Activated CD4-positive, alpha-beta memory T cell treated with anti-CD3 and anti-CD28 coated beads for 36 hours (primary cell): ENCODE measurements at places on chromosomes 2 and 18.

DNA sequence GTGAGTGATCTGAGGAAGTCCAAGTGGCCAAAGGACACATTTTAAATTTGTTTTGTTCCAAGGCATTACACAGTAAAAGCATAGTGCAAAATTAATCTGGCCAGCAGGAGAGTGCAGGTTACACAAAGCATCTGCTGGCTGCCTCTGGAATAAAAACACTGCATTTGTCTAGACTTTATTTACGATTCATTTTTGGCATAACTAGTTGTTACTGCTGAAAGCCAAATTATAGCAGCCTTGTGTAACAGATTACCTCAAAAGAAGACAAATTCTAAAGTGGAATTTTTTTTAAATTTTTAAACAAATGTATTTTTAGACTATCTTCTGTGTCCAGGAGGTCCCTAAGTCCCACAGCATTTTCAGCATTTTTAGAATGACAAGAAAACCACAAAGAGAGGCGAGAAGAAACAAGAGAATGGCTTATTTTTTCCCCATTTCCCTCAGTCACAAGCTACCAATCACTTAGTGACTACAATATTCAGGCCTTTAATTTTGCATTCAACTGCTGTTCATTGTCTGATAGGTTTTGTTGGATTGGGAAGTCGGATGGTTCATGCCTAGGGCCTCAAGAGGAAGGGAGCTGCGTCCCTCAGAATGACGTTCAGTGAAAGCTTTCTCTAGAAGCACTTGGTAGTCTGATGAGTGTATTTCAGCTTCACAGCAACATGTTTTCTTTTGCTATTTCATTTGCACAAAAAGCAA is 46.0 kb downstream of the TMEFF2 start:
- no peak for DNase-seq
- no peak overlapping the region for H3K4me3 ChIP-seq
- no peaks in the 10 kb centered on the region for H3K36me3 ChIP-seq

DNA sequence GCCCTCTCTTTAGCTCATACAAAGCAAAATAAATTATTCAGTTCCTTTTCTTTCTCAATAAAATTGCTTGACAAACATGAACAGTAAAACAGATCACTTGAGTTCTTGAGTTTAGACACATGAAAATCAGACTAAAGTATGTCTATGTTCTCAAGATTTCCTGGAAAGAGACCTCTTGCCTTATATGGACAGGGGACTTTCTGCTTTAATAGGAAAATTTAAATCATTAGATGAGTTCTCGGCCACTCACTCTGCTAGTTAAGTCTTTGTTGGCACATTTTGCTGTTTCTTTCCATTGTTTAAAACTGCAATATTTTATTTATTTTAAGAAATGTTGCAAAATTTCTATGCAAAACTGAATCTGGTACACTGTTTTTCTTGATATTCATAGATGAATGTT is 207.8 kb downstream of the RND3 start:
- H3K27ac ChIP-seq, result no peak overlapping the region
- H3K36me3 ChIP-seq, result no peaks in the 10 kb centered on the region
- H3K27me3 ChIP-seq, result no peaks in the 10 kb centered on the region
- H3K4me1 ChIP-seq, result no peaks in the 10 kb centered on the region
- DNase-seq, result no peak

- no peaks in the 10 kb centered on the region for H3K4me1 ChIP-seq
- H3K27ac ChIP-seq, result no peak overlapping the region
- H3K4me3 ChIP-seq, result no peak overlapping the region
- peak; percentile 60 for DNase-seq
These were observed 122.8 kb downstream of the LYPD1 start for GRCh38 chr2:132547090-132547687.

DNA sequence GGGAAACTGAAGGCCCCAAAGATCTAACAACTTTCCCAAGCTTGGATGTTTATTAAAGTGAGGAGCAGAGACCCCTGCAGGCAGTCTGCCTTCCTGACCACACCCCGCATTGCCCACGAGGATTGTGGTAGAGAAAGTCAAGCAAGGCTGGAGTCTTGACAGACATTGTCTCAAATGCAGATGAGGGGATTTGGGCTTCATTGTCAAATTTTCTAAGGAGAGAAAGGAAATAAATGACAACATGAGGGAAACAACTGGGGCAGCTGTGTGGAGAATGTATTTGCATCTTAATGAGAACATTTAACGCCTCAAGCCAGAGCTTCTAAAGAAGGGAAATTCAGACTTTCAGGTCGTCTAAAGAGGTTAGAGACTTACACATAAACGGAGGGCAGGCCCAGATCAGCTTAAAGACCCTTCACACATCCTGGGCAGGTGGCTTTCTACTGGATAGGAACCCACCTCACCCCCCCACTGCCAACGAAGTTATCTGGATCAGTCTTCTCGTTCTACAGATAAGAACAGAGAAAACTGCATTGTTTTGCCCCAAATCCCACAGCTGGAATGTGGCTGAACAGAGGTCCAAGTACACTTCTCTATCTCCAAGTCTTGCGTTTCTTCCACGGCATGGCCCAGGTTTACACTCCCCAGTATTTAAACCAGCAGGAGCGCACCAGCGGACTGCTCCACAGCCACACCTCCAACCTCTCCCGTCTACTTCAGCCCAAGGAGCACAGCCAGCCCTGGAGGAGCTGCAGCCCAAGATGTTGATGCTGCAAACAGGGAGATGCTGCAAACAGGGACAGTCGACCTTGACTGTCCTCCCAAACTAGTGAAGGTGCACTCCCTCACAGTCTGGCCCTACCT is 16.2 kb upstream of the SCG2 start:
- H3K27me3 ChIP-seq, result peaks cover 13% of the 10 kb centered on the region
- no peak overlapping the region for H3K27ac ChIP-seq
- H3K36me3 ChIP-seq, result no peaks in the 10 kb centered on the region

DNA sequence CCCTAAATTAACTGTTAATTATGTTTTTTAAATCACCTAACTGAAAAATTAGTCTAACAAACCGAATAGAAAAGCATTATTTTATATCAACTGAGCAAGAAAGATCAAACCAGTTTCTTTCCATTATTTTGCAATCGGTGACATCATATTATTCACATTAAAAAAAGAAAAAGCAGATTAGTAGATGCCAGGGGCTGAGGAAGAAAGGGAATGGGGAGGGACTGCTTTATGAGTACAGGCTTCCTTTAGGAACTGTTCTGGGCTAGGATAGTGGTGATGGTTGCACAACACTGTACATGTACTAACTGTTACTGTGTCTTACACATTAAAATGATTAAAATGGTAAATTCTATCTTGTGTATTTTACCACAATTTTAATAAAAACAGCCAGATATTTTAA is 59.3 kb downstream of the COBLL1 start:
- no peak for DNase-seq
- H3K27me3 ChIP-seq, result no peaks in the 10 kb centered on the region
- no peaks in the 10 kb centered on the region for H3K4me1 ChIP-seq
- H3K27ac ChIP-seq, result no peak overlapping the region

- H3K36me3 ChIP-seq, result no peaks in the 10 kb centered on the region
- DNase-seq, result no peak
- H3K27me3 ChIP-seq, result peaks cover 1% of the 10 kb centered on the region
- peaks cover 17% of the 10 kb centered on the region for H3K4me1 ChIP-seq
- H3K27ac ChIP-seq, result no peak overlapping the region
These were observed 16.2 kb upstream of the MAPRE2 start for GRCh38 chr18:35024965-35025364.

DNA sequence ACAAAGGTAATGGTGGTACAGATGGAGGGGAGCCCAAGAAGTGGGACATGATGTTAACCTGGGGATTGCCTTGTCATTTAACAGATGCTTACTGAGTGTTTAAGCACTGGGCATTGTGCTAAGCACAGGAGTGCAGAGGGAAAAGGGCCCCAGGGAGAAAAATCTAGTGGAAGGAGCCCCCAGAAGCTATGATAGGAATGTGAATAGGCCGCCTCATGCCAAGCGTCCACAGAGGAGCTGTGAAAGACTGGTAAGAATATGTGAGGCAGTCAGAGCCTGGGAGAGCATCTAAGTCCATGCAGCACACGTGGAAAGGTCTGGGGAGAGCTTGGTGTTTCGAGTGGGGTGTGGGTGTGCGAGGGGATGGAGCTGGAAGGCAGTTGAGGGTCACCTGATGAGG is 5.5 kb downstream of the ZNF532 start:
- DNase-seq, result no peak
- no peaks in the 10 kb centered on the region for H3K36me3 ChIP-seq
- H3K4me1 ChIP-seq, result no peaks in the 10 kb centered on the region

DNA sequence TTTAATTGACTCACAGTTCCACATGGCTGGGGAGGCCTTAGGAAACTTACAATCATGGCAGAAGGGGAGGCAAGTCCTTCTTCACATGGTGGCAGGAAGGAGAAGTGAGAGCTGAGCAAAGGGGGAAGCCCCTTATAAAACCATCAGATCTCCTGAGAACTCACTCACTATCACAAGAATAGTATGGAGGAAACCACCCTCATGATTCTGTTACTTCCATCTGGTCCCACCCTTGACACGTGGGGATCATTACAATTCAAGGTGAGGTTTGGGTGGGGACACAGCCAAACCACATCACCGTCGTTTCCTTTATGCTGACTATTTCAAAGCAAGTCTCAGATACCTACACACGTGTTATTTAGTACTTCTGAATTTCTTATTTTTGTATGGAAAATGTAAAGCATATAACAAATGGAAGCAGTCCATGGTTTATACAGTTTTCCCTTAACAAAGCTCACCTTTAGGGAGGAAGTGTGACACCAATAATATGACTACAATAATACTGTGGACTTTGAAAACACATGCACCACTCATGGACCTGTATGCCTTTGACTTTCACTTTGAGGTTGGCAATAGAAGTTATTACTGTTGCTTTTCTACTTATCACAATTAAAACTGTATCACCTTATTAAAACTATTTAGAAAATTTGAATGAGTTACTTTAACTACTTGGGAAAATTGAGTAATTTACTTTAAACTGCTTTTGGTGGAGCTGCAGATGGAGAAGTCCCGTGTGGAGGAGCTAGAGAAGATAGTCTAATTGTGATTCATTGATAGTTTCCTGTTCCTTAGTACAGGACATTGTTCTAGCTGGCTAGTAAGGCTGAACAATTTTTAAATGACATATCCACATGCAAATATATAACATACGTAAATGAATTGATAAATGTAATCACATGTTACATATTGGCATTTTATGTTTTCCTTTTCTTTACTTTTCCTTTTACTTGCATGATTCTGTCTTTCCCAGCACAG is 37.3 kb downstream of the MTCL1 start:
- H3K27ac ChIP-seq, result no peak overlapping the region
- DNase-seq, result no peak
- H3K36me3 ChIP-seq, result peaks cover 11% of the 10 kb centered on the region

DNA sequence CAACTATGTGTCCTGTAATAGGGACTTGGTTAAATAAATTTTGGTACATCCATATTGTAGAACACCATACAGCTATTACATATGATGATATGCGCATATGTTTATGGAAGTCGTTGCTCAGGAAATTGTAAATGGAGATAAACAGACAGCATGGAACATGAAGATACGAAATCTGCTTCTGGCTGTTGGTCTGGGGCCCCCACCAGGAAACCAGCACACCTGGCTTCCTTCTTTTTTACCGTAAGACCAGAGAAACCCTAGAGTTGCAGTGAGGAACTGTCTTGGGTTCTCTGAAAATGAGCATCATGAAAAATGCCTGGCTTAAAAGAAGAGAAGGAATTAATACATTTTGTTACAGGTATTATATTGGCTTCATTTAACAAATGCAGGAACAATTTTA is 40.8 kb downstream of the SPTBN1 start:
- DNase-seq, result no peak
- no peaks in the 10 kb centered on the region for H3K36me3 ChIP-seq
- H3K4me3 ChIP-seq, result no peak overlapping the region
- H3K27me3 ChIP-seq, result peaks cover 7% of the 10 kb centered on the region
- H3K4me1 ChIP-seq, result no peaks in the 10 kb centered on the region
